ENCODE measurements at places on chromosomes 7 and 10. TPM values are rescaled to one million over a fixed set of nuclear protein-coding genes. Genes with fewer than 3 reads are reported as not detected.

Gene ASB10
- polyA plus RNA-seq: not detected

- H3K27me3 ChIP-seq: no peaks in the 10 kb centered on the region
- H3K36me3 ChIP-seq: no peaks in the 10 kb centered on the region
- DNase-seq: no peak
- no peaks in the 10 kb centered on the region for H3K4me1 ChIP-seq
- no peak overlapping the region for H3K4me3 ChIP-seq
Observed at GRCh38 chr10:132058111-132058745, 7.5 kb upstream of the JAKMIP3 start.

GRCh38 chr10:29473087-29473356 lies 161.7 kb downstream of the SVIL start:
- H3K36me3 ChIP-seq: peaks cover 23% of the 10 kb centered on the region
- H3K27ac ChIP-seq: no peak overlapping the region
- no peak for DNase-seq
- H3K4me1 ChIP-seq: no peaks in the 10 kb centered on the region

Gene CHAT
- not detected for polyA plus RNA-seq

DNA sequence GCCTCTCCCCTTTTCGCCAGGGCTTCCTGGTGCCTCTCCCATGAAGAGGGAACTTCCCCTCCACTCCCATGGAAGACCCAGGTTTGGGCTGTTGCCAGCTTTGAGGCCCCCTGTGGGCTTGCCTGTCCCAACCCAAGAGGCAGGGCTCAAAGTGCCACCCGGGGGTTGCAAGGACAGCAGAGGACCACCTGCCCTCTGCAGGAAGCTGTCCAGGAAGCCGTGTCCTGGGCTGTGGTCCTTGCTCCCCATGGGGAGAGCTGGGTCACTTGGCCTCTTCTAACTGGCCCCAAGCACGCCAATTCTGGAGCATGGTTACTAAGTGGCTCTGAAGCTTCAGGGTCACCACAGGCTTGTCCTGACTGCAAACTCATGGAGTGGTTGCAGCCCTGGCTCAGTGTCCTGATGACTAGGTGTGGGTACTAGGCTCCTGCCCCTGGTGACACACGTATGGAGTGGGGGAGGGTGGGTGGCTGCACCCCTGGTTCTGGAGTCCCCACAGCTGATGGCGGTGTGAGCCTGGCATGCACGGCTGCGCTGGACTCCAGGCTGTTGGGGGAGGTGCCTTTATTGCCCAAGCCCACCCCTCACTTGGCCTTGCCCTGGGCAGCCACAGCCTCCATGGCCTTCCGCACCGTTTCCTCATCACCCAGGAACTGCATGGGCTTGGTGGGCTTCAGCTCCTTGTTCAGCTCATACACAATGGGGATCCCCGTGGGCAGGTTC lies 3.0 kb downstream of the PGAM2 start:
- H3K4me1 ChIP-seq: peaks cover 17% of the 10 kb centered on the region
- H3K27ac ChIP-seq: no peak overlapping the region

Gene OGDHL
- not detected for polyA plus RNA-seq

- H3K4me1 ChIP-seq: no peaks in the 10 kb centered on the region
- peaks cover 3% of the 10 kb centered on the region for H3K27me3 ChIP-seq
- no peaks in the 10 kb centered on the region for H3K36me3 ChIP-seq
- H3K4me3 ChIP-seq: no peak overlapping the region
Observed at GRCh38 chr10:47402641-47403301, 18.7 kb upstream of the ZNF488 start.

All from CD4-positive, CD25-positive, alpha-beta regulatory T cell (primary cell).